Brain microvascular endothelial cell (primary cell): ENCODE measurements at places on chromosomes 1 and 21.

GRCh38 chr1:115593365-115594259, 48.2 kb upstream of the VANGL1 start:
- no peak for DNase-seq

GRCh38 chr1:50110656-50111055, 1.9 kb downstream of the ELAVL4 start:
- no peak for DNase-seq

DNA sequence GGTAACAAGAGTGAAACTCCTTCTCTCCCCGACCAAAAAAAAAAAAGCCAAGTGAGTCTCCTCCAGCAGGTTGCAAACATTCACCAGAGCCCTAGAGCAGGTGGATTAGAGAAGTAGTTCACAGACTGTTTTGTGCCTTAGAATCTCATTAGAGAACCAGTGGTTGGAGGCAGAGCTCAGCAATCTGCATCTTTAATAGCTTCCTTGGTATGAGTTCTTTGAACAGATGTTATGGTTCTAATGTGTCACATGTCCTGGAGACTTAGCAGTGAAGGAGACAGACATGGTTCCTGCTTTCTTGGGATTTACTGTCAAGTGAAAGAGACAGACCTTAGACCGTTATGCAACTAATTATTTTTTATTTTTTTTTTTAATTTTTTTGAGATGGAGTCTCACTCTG, 26.8 kb downstream of the SESN2 start:
- no peak for DNase-seq

DNA sequence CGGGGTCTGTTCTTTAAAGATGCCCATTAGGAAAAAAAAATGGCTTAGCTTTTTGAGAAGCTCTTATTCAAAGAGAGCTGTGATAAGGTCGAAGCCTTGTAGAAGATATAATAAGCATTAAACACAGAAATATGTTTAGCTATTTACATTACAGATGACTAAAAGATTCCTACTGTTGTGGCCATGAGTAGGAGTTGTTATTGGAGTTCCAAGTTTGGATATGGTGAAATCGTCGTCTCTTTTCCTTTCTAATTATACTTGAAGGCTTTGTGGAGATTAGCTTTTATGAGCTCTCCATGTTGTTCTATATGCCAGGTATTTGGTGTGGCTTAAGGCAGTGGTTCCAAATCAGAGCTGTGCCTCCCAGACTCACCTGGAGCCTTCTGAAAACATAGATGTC, 79.9 kb upstream of the LAMC2 start:
- DNase-seq = no peak

GRCh38 chr1:214767221-214767620, 164.2 kb downstream of the CENPF start:
- no peak for DNase-seq

DNA sequence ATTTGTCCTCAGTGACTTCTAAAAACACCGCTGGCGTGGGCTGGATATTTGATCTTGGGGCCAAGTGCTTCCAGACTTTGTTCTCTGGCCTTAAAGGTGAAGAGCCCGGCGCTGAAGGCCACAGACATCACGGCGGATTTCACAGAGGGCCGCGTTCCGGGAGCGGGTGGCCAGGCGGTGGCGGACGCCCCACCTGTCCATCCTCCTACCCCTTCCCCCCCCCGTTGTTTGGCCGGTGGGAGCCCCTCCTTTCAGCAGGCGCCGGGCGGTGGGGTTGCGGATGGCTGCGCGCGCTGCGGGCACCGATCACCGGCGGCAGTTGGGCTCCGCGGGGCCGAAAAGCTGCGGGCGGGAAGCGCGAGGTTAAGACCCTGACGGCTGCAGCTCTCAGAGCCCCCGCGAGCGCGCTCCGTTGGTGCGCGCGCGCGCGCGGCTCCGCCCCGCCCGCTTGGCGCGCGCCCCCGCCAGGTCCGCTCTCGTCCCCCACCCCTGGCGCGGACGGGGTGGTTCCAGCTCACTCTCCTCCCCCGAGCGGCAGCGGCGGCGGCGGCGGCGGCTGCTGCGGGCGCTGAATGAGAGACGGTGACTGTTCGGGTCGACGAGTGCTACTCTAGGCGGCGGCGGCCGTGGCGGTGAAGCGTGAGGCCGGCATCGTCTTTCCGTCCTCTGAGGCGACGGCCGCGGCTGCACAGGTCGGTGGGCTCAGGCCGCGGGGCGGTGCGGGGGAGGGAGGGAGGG, at the start of gene RALGPS2:
RALGPS2 (plus strand) TSS at position 517 of the 738 bp plus-strand sequence. CDS start 51,521 bp downstream, outside the sequence.
- DNase-seq = peak; percentile 22

- DNase-seq = peak; percentile 52
Measured at GRCh38 chr1:55050283-55050682, 10.9 kb downstream of the PCSK9 start.

GRCh38 chr1:200288226-200288625, 121.6 kb downstream of the ZNF281 start:
- no peak for DNase-seq

- peak; percentile 40 for DNase-seq
Measured at GRCh38 chr1:223135176-223135942, 7.7 kb downstream of the TLR5 start.

DNA sequence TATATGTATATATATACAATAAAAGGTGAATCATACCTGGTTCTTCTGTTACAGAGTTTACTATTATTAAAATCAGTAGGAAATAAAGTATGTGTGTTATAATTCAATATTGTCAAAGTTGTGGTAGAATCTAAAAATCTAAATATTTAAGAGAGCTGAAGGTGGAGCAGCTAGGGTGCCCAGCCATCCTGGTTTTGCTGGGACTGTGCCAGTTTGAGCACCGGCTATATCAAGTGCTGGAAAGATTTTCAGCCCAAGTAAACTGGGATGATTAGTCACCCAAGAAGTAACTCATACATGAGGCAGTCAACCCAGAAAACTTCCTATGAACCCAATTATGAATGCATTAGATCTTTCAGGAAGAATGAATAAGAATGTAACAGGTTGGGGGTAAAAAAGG, 16.9 kb upstream of the KRTAP19-5 start:
- no peak for DNase-seq

DNA sequence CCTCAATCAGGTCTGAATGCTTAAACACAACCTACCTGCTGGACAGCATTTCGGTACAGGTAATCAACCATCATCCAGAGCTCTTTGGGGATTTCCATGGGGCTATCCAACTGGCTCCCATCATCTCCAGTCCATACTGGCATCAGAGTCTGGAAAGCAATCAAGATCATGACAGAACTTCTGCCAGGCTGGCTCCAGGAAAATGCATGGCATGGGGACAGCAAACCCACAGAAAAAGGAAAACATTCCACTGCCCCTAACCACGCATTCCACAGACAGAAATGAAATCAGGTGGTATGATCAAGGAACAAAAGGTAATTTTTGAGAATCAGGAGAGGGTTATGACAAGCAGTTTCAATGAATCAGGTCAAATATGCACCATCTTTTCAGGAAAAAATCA, 9.1 kb upstream of the MTF1 start:
- no peak for DNase-seq

- DNase-seq = peak; percentile 24
Measured at GRCh38 chr1:31658721-31659120, 14.0 kb upstream of the PEF1 start.

DNA sequence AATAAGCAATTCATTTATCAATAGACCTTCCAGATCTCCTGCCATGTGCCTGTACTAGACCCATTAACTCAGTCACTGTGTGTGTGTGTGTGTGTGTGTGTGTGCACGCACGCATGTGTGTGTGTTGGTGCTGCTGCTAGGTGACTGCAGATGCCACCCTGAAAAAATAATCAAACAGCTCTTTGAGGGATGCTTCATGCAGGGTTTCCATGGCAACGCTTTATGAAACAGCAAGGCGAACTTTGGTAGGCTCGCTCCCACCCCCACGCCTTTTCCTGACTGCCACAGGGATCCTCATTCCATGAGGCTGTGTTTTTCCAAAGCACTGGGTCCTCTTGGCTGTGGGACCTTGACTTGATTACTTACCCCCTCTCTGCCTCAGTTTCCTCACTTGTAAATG, 94.0 kb downstream of the HMGB4 start:
- no peak for DNase-seq

GRCh38 chr1:86409416-86410021, 13.4 kb upstream of the ODF2L start:
- DNase-seq = no peak

- peak; percentile 91 for DNase-seq
Measured at GRCh38 chr1:19512545-19512944, 27.2 kb upstream of the CAPZB start.

- no peak for DNase-seq
Measured at GRCh38 chr1:27503033-27503432, 13.1 kb upstream of the WASF2 start.

- DNase-seq = no peak
Measured at GRCh38 chr1:209855623-209856022, 27.9 kb downstream of the UTP25 start.

- DNase-seq = no peak
Measured at GRCh38 chr1:231431665-231432415, 9.8 kb upstream of the EGLN1 start.

DNA sequence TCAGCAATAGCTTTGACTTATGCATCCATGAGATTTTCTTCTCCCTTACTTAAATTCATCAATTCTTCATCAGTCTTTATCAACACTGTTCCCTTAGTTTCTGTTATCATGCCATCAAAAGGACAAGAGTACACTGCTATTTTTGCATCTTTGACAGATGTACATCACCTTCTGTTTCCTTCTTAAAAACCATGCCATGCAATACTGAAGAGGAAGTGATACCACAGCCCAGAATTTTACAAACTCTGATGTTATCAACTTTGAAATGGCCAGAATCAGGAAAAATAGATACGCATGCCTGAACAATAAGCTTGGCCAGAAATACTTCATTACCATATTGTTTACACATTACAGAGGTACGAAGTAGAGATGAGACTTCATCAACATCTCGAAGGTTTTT, 21.1 kb downstream of the FMO5 start:
- no peak for DNase-seq

GRCh38 chr21:46431884-46432488, 26.7 kb upstream of the DIP2A start:
- no peak for DNase-seq

- DNase-seq = no peak
Measured at GRCh38 chr1:152227310-152227928, 3.4 kb upstream of the HRNR start.

GRCh38 chr1:113874012-113874879, 2.7 kb upstream of the PTPN22 start:
- no peak for DNase-seq

DNA sequence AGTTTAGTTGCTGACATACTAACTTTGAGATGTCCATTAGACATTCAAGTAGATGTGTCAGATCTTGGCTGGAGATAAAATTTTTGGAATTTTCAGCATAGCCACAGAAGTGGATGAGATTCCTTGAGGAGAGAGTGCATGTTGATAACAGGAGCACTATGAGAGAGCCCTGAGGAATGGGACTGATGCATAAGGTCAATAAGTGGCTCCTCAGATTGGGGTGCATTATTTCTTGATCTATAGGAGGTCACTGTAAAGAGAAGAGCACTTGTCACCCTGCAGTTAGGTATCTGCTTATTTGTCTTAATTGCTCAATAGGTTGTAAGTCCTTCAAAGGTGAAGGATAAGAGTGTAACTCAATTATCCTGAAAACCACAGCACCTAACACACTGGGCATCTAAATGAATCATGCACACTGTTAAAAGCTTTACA, 52.0 kb upstream of the TACSTD2 start:
- peak; percentile 22 for DNase-seq

DNA sequence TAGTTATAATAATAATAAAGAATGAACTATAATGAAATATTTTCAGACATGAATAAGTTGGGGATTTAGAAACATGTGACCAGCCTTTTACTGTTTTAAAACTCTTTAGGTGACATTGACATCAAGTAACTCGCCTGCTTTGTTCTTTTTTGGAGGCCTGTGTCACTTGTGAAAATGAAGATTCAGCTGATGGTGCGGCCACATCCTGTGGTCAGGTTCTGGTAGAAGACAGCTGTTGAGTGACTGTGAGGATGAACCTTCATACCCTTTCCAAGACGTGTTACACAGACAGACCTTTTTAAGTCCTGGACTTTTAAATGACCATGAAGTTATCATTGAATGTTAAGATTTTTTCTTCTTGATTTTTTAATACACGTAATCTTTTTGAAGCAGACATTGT, 10.3 kb downstream of the UTS2 start:
- no peak for DNase-seq

DNA sequence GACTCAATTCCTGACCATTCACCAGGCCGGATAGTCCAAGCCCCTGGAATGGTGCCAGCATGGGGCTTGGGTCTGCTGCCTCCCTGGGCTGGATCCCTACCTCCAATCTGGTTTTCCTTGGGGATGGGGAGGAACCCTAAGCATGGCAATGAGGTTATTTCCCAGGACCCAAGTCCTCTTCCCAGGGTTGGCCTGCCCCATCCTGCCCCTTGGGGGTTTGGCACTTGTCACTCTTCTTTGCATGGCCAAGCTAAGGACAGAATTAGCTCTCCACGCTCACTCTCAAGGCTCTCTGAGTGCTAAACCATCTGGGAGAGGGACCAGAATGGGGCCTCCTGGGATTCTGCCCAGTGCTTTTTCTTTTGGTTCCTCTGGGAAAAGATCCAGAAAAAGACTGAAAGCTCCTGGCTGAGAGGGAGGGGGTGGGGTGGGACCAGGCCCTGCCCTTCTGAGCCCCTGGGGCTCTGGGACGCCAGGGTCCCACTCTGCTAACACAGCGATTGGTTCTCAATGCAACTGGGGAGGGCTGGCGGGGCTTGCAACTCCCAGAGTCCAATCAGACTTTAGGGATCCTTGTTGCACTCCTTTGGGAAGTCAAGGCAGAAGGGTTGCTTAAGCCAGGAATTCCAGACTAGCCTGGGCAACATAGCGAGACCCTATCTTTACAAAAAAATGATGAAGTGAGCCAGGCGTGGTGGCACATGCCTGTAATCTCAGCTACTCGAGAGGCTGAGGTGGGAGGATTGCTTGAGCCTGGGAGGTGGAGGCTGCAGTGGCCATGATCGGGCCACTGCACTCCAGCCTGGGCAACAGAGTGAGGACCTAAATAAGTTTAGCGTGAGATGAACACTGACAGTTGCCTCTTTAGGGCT, 52.7 kb downstream of the DHRS3 start:
- DNase-seq = no peak

DNA sequence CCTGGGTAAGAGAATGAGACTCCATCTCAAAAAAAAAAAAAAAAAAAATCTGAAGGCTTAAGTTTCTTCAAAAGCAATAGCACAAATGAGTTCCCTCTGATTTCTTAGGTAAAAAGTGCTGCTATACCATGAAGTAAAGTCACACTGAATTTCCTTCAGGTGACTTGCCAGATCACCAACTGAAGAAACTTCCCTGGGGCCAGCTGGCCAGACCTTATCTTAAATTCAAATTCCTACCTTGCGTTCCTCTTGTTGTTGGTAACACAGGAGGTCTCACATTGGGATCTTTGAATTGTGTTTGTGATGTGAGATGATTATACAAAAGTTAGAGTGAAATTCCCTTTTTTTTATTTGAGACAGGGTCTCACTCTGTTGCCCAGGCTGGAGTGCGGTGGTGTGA, 11.8 kb downstream of the INAVA start:
- no peak for DNase-seq

GRCh38 chr1:177444997-177445746, 274.4 kb downstream of the BRINP2 start:
- no peak for DNase-seq

DNA sequence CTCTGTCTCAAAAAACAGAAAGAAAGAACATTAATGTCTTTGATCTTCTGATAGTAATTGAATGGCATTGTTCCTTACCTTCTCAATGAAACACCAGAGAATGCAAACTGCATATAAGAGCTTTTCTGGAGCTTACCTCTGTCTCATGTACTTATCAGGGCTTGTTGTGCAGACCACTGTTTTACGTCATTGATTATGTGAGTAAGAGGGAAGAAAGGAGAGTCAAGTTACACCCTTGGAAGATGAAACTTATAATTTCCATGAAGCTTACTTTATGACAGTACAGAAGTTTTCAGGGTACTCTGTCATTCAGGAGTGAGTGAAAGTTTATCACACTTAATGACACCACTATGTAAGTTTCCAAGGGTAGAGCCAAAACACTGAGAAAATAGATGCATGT, 49.0 kb upstream of the MAB21L3 start:
- no peak for DNase-seq
